ENCODE measurements at places on chromosomes 1 and 21.

DNA sequence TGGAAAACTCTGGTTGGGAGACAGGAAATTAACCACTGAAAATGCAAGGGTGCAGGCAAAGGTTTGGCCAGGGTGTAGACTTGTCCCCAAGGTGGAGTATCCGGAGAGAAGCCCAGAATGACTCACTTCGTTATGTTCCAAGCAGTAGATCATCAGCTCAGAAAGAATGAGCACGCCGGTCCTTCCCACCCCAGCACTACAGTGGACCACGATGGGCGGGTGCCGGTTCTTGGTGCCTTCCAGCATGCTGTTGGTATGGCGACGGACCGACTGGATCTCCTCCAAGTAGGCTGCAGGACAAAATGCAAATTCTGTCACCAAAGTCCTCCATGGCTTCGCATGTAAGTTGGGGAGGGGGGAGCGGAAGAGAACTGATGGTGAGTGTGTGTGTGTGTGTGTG lies 83.4 kb downstream of the SMYD2 start:
- DNase-seq = no peak

- DNase-seq = no peak
Observed at GRCh38 chr1:82226186-82226505, 425.4 kb downstream of the ADGRL2 start.

DNA sequence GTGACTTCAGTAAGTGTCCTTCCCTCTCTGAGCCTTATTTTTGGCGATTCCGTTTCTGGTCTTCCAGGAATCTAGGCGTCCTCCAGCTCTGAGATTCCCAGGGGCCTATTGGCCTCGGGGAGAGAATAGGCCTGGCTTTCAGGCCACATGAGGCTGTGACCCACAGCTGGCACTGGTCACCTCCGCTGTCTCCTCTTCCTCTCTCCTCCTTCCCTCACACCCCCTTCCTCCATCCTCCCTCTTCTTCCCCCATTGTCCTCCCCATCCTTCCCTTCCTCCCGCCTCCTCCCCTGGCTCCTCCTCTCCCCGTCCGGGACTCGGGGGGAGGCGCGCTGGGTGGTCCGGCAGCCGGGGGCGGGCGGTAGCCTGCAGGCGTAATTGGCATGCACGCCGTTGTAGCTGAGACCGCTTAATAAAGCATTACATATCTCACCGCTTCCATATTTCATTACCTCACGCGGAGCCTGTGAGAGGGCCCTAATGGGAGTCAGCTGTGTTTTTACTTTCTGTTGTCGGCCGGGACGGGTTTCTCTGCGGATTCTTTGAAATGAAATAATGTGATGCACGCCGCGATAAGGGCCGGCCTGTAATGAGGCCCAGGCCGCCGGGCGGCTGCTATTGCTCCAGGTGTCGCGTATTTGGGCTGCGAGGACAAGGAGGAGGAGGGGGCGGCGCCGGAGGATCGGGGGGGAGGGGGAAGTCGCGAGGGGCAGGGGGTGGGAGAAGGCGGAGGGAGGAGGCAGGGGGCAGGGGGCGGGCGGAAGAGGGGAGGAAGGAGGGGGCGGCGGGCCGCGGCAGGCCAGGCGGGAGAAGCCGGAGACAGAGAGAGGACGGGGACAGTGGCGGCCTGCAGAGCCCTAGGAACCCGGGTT lies 95.3 kb downstream of the FOXD2 start:
- no peak for DNase-seq

DNA sequence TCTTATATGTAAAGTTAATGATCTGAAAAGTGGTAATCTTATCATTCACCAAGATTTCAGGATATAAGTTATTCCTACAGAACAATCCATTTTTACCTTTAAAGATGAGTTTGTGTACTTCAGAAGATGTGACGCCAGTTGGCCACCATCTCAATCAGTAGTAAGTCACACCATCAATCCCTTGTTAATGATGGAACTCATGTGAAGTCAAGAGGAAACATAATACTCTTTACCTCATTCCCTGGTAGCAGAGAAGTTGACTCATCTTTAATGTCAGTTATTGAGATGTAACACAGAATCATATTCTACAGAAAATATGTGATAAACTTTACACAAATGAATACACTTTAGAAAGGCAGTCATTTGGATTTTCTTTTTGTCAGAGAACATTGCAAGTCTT lies 38.2 kb downstream of the MRPL39 start:
- DNase-seq = no peak

GRCh38 chr1:77476475-77476874 lies 194.7 kb downstream of the AK5 start:
- DNase-seq = no peak

DNA sequence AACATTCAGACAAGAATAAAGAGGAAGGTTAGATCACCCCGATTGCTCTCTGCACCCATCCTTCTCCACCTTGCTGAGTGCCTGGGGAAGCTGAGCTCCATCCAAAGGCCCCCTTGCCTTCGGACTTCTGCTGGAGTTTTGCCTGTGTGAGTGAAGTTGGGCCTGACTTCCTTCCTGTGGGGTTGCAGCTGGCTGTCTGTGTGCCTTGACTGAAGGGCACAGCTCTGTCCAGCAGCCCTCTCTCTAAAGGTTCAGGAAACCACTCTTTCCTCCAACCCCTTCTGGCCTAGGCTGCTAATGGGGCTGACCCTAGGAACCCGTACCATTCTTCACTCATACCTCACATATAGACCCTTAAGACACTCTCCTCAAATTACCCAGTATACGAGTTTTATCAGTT lies 173.4 kb upstream of the HMCN1 start:
- peak; percentile 70 for DNase-seq

- DNase-seq = no peak
Observed at GRCh38 chr1:39861003-39861402, 22.3 kb downstream of the TRIT1 start.

GRCh38 chr1:183891158-183891856 lies 86.4 kb downstream of the RGL1 start:
- no peak for DNase-seq

DNA sequence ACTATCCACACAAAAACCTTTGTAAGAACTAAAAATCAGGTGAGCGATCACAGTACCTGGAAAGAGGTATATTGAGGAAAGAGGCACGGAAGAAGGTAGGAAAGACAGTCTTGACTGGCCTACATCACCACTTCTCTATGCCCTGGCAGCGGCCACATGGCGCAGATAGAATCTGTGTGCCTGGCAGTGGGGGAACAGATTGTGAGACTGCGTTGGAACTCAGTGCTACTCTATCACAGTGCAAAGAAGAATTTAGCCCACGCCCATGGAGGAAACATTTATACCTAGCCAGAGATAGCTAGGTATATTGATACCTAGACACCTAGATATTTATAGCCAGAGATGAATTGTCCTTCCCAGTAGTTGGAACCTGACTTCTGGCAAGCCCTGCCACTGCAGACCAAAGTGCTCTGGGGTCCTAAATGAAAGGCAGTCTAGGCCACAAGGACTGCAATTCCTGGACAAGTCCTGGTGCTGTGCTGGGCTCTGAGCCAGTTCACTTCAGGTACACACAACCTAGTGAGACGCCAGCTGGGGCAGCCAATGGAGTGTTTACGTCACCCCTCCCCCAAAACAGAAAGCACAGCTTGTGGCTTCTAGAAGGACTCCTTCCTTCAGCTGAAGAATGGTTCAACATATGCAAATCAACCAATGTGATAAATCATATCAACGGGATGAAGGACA lies 51.9 kb downstream of the DHX9 start:
- DNase-seq = no peak

- peak; percentile 23 for DNase-seq
Observed at GRCh38 chr1:111489604-111490003, 13.8 kb downstream of the ADORA3 start.

- no peak for DNase-seq
Observed at GRCh38 chr1:181202986-181203555, 114.6 kb downstream of the IER5 start.

GRCh38 chr1:84012018-84012417 lies 13.1 kb upstream of the TTLL7 start:
- DNase-seq = no peak

DNA sequence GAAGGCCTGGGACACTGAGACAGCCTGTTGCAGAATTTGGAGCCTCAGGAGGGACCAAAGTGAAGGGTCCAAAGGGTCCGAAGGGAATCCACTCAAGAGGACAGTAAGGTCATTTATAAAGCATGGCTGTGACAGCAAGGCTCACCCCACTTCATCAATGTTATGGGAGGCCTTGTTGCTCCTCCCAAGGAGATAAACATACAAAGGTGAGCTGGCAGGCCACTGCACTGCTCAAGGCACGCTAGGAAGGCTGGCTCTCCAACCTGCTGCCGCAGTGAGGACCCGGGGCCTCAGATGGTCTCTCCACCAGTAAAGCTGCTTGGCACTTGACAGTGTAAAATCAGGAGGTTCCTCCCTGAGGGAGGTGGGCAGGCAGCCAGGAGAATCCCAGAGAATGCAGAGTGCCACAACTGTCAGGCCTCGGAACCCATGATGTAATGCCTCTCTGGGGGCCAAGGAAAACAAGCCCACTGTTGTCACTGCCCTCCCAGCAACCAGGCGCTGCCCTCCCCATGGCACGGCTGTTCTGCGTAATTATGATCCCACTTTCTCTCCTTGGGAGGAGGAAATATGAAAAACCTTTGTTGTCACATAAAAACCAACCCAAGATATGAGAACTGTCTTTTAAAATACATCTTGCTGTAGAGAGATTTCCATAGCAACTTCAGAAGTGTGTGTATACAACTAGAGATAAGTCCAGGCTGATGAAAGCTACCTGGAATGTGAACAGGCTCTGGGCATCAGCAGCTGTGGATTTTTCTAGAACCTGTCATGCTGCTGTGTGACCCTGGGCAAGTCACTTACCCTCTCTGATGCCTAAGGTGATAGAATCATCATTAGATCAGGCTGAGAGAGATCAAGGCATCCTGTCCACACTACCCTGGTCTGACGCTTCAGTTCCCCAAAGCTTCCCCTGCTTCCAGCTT lies 102.5 kb downstream of the KCNN3 start:
- DNase-seq = no peak

DNA sequence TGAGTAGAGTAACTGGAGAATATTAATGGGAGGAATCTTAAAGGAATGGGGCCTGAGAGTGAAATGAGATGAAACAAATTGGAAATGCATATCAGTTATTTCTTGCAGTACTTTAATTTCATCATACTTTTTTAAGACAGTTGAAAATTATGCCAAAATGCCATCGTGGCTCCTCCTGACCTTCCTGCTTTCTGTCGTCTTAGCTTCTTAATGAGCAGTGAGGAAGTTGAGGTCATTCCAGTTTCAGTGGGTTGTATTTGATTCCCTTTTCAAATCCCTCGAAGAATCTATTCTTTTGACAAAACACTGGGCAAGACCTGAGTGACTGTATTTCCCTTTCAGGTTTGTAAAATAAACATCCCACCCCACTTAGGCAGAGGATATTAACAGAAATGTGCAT lies 134.9 kb upstream of the MAP1LC3C start:
- DNase-seq = no peak

DNA sequence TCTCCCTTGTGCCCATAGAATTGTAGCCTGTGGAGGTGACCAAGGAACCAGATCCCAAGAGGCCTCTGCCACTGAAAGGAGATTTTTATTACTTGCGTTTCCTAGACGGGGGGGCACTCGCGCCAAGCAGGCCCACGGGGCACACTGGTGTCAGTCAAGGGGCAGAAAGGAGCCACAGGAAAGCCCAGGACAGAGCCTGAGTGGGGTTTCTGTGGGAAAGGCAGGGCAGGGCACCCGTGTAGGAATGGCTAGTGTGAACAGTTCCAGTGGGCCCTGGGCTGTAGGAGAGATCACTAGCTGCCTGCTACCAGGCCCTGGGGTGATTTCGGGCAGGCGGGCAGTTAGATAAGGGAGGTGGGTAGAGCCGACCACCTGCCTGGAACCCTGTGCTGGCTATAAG lies 70.8 kb downstream of the ADARB1 start:
- no peak for DNase-seq

DNA sequence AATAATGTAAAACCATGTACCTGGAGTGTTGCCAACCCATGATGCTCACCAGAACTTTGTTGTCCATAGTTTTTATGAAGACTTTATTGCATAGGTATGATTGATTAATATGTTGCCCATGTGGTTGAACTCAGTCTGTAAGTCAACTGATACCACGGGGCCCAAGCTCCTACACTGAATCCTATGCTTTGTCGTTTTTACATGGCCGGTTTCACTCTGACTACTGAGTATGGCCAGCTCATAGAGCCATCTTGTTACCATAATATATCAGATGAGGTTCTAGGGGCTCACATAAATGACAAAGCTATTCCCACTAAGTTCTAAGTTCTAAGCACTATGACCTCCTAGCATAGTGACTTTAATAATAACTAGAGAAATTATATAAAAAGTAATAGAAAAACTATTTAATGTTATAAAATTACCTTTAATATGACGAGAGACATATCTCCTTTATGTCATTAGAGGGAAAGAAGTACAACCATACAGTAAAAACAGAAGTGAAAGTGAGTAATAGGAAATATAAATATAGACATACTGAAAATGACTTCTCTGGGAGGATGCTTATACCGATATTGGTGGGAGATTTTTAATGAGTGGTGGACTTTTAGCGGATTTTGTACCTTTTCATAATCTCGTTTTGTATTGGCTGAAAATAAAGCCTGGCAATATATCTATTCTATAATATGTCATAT lies 983.4 kb upstream of the PRMT6 start:
- no peak for DNase-seq

DNA sequence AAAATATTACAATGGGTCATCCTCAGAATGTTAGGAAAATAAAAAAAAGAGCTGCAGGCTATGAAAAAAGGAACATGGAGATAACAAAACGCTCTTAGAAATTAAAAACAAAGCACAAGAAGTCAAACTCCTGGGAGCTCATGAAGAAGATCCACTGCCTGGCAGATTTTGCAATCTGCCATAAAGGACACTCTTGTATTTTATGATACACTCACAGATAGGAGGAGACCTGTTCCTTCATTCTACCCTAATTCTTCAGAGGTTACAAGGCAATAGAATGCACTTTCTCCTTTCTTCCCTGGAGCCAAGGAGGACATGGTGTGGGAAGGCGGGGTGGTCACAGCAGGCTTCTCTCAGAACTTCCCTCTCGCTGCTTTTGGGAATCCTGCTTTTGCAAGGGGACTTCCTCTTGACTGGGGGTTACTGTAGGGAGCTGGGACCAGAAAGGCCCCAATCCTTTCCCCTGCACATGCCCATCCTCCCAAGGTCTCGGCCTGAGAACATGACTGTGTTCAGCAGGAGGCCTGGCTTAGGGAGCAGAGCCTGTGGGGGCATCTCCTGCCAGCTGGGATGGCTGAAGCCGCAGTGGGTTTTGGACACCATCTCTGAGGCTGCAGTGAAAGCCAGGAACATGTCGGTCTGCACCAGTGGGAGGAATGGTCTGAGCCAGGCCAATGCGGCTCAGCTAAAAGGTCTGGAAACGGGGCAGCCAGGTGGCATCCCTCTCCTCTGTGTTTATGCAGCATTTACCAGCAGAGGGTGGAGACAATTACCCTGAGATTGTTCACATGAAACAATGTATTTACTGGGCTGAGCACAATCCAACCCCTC lies 44.8 kb downstream of the GPR161 start:
- DNase-seq = no peak

DNA sequence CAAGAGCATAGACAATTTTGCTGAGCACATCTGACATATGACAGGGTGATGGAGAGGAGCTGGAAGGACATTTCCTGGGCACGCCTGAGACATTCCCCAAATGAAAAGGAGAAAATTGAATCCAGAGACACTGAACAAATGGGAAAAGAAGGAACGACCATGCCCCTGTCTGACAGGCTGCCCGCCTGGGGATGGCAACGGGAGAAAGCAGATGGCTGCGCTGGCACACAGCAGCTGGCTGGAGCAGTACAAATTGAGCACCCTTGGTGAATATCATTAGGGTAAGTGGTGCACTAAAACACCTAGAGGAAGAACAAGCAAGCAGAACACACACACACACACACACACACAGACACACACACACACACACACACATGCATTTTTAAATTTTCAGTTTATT lies 174.3 kb upstream of the DUSP10 start:
- DNase-seq = no peak

GRCh38 chr1:95072532-95073419 lies at the start of gene ALG14:
Gene ALG14 (minus strand): TSS chr1:95072951. CDS start chr1:95072898, 53 bp downstream.
- DNase-seq = peak; percentile 94

Data from Kasumi-1 (cell line).